ENCODE measurements at places on chromosomes 6 and 20.

DNA sequence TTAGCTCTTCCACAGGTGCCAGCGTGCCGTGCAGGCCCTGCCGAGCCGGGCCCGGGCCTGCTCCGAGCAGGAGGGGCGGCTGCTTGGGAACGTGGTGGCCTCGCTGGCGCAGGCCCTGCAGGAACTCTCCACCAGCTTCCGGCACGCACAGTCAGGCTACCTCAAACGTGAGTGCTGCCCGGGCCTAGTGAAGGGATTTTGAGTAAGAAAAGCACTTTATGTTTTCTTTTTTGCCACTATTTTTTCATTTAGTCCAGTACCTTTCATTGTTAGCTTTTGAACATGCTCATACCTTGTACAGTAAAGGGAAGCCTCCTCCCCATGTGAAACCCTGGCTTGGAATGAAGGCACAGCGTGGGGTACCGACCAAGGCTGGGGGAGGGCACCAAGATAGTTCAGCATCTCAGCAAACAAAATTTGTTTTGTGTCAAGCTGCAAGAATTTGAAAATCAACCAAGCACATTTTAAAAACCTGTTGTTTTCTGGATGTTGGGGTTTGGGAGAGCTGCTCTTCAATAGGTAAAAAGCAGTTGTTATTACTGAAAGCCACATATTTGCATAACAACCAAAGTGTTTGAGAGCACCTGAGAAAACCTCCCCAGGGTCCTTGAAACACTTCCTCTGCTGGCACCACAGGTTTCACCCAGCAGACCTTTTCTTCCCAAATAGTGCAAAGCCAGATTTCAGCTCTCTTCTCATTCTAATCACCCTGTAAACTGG is 18.4 kb downstream of the STX16 start:
- DNase-seq = no peak

- no peak for DNase-seq
Observed at GRCh38 chr6:44967481-44967880, 360.6 kb upstream of the RUNX2 start.

GRCh38 chr6:29071831-29072723 is 15.0 kb downstream of the OR2B3 start:
- DNase-seq = peak; percentile 49

GRCh38 chr6:96522465-96523009 is 931 bp downstream of the UFL1 start:
- peak; percentile 73 for DNase-seq

- DNase-seq = no peak
Observed at GRCh38 chr6:105713474-105714118, 310.7 kb upstream of the PREP start.

DNA sequence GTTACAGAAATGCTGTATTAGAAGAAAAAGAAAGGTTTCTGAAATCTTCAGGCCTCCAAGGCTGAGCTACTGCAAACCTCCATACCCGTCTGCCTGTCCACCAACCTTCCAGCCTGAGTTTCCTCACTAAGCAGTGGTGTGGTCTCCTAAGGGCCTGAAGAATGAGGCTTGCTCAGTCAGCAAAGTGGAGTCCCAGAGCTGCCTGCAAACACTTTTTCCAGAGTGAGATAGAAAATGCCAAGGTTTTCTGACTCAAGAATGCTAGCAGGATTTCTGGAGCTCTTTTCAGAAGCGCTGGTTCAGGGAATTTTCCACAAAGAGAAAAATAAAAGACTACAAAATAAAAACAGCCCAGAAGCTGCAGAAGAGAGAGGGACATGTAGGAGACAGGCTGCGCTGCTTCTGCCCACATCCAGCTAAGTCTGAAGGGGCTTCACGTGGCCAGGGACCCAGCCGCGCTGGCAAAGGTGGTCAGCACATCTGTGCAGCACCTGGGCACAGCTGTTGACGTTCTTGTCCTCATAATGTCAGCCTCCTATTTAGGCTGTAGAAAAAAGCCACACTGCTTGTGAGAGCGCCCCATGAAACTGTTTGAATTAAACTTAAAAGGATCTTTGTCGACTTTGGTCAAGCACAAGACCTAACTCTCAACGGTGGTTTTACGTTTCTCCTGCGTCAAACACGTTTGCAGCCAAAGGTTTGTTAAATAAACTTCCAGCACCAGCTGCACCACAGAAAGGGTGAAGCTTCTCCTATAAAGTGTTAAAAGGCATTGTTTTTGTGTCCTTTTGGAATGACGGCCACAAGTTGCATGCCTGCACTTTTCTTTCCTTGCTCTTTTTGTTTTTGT is 209.0 kb downstream of the THBS2 start:
- no peak for DNase-seq

DNA sequence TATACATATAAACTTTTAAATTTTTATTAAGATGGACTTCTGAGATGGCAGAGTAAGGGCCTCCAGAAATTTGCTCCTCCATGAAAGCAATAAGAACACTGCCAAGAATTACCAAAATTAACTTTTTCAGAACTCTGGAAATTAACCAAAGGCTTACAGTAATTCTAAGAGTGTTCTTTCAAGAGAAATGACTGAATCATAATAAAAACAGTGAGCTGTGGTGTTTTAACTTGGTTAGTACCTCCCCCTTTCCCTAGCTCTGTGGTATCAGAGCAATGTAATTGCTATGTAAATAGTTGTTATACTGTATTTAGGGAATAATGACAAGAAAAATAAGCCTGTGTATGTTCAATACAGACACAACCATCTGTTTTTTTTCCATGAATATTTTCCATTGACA is 19.0 kb downstream of the HECA start:
- DNase-seq = no peak

DNA sequence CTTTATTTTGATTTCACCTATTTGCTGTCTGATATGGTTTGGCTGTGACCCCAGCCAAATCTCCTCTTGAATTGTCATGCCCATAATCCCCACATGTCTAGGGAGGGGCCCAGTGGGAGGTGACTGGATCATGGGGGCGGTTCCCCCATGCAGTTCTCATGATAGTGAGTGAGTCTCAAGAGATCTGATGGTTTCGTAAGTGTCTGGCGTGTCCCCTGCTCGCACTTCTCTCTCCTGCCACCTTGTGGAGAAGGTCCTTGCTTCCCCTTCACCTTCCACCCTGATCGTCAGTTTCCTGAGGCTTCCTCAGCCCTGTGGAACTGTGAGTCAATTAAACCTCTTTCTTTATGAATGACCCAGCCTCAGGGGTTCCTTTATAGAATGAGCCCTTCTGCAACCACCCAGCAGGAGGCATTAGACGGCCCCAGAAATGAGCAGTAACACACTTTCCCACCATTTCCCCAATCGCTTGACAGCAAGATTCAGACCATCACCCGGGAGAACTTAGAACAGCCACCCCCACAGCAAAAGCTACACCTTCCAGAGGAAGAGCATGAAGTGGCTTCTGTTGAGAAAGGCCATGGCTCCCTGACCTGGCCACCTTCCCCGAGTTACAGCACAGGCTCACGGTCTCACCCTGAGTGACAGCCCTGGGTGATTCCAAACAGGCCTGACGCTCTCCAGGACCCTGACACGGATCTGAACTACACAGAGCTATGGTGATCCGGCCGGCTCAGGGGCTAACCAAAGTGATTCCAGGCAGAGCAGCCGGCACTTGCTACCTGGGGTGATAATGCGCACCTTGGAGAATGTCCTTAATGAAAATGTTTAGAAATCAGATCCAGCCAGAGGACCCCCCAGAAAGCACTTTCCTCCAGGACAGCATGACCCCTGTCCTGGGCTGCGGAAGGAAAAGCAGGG is 131.2 kb upstream of the CDH4 start:
- peak; percentile 38 for DNase-seq

DNA sequence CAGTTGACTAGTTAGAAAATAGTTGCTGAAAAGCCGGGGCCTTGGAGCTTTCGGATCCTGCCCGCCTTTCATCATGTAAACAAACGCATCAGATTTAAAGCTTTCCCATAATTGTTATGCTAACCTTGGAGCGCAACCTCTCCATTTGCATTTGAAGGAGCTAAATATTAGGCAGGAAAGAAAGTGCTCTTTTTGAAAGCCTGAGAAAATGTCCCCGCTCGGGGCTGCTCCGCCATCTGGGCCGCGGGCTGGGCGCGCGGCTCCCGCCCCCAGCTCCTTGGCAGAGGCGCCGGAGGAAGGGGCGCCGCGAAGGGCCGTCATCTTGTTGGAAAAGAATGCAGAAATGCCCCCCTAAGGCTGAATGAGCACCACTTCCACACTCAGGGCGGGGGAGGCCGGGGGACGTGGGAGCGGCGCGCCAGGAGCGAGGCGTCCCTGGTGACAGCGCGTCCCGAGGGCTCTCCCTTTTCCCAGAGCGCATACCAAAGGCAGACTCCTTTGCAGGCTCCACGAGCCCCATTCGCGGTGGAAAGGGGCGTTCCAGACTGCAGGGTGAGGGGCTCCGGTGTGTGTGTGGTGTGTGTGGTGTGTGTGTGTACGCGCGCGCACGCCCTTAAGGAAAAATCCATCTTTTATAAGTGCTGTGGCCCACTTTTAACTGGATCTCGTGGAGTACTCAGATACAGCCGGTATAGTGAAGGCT is 145.6 kb upstream of the ID4 start:
- no peak for DNase-seq

- DNase-seq = peak; percentile 55
Observed at GRCh38 chr6:11172501-11173327, 59.8 kb downstream of the NEDD9 start.

GRCh38 chr6:37713529-37714119 is 15.9 kb upstream of the MDGA1 start:
- DNase-seq = no peak

DNA sequence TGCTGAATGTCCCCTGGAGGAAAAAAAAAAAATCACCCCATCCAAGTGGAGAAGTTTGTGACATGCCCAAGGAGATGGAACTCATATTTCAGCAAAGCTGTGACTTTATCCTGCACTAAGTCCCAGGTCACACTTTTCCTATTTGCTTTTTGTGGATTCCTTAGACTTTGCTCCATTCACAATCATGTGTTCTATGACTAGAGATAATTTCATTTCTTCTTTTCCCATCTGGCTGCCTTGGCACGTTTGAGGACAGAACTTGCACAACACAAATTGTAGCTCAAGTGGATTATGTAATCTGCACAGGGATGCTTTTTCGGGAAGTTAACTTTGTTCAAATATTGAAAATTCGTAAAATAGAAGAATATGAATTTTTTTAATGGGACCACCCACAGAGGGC is 100.7 kb upstream of the PTPN1 start:
- no peak for DNase-seq

DNA sequence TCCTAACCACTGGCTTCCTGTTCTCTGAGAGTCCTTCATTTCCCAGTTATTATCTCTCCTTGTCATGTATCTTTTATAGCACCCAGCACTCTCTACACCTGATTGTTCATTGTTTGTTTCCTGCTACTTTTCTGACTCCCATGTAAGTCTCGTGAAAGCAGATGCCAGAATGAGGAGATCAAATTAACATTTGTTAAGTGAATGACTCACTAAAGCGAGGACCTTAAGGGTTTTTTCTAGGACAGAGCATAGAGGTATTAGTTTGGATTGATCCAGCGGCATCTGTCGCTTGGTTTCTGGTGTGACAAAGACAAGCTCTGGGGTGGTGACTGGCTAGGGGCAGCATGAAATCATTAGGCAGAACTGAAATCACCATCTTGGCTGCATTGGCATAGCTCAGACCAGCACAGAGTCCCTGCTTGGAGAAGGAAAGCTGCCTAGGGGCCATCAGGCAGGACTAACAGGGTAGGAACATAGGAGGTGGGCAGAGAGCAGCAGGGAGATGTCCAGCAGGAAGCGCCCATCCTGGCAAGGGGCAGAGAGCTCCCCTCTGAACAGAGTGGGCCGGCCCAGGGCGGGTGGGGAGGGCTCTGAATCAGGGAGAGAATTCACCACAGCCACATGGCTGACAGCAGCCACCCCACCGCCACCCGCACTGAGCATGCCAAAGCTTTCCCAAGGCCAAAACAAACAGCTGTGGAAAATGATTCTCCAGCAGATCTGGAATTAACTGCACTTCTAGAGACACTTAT is 97.1 kb upstream of the CEP85L start:
- no peak for DNase-seq

- no peak for DNase-seq
Observed at GRCh38 chr20:52941808-52942207, 30.4 kb upstream of the TSHZ2 start.
